ENCODE measurements at places on chromosomes 5 and 9.

- no peak for DNase-seq
Measured at GRCh38 chr5:113092683-113093082, 116.1 kb downstream of the DCP2 start.

- no peak for DNase-seq
Measured at GRCh38 chr9:108544866-108545265, 310.9 kb downstream of the ACTL7B start.

DNA sequence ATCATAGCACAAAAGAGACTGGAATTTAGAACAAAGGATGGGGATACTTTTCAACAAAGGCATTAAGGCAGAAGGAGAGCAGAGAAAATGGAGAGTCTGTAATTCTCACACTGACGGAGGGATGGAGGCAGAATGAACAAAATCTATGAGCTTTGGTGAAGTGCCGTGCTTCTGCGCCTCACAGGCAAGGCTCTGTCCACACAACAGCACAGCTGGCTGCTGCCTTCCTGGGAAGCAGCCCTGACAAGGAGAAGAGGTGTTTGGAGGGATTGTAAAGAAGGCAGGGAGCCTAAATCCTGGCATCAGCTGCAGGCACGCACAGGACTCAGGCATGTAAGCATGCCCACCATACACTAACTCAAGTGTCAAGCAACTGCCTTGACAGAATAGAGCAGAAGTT, 485.2 kb upstream of the KIF2A start:
- no peak for DNase-seq

DNA sequence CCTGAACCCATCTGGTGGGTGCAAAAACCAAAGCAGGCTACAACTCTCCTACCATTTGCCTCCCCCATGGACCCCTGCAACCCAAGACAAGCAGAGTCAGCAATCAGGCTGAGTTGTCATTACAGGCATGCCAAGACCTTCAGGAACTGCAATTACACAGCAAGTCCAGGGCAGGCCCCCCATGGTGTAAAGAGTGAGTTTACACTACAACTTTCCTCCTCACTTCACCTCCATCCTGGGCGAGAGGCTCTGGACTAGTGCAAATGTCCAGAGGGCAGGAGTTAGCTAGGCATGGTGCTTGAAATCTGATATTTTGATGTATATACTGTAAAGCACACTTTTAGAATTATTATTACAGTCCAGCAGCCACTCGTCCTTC, 7.0 kb upstream of the P4HA2 start:
- DNase-seq = no peak

GRCh38 chr5:431001-431710, 11.8 kb upstream of the EXOC3 start:
- DNase-seq = no peak

- no peak for DNase-seq
Measured at GRCh38 chr5:170693701-170694100, 89.8 kb upstream of the GABRP start.

- no peak for DNase-seq
Measured at GRCh38 chr5:90741022-90741564, 182.5 kb downstream of the ADGRV1 start.

DNA sequence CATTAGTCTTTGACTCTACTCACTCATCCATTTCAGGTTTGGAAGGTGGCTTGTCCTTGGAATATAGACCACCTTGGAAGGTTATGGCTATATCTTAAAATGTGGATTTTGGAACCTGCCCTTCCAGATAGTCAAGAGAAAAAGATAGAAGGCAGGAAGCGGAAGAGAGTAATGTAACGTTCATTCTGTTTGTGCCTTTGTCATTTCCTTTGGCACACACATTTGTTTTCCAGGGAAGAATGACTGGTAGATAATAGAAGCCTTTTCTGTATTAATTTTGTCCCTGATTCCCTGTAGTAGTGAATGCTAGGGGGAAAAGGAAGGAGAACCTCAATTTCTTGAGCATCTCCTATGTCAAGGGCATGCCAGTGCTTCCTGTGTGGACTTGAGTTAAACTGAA, 54.7 kb downstream of the PPIC start:
- DNase-seq = no peak

DNA sequence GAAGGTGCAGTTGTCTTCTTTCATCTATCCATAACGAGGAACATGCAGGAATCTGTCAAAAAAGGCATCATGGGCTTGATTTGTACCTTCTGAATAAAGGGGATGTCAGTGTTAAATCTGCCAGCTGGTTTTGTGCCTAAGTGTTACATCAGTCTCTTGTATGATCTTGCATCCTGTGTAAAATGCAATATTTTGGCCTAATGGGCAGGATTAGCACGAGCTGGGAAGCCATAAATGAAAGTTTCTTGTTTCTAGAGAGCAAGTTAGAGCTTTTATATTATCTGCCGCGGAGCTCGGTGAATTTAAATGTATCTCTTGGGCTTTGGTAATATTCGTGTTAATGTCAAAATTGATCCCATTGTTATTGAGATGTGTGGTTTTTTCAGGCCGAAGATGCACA, 526.1 kb upstream of the WWC1 start:
- no peak for DNase-seq

GRCh38 chr5:76818844-76819831, at the start of gene F2RL1:
Gene F2RL1 (plus strand): TSS chr5:76819030. CDS start chr5:76819183, 153 bp downstream.
- no peak for DNase-seq

DNA sequence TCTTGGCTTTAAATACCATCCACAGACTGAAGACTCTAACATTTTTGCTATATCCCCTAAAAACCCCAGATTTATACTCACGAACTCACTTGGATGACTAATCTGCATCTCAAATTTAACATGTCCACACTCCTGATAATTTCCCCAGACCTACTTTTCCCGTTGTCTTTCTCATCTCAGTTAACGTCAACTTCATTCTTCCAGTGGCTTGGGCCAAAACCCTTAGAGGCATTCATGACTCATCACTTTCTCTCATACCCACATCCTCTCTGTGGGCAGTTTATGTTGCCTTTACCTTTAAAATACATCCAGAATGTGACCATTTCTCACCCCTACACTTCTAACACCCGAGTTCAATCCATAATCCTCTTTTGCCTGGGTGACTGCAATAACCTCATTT, 96.7 kb downstream of the EDIL3 start:
- no peak for DNase-seq

GRCh38 chr9:93260263-93261066, 76.5 kb downstream of the WNK2 start:
- DNase-seq = no peak

GRCh38 chr5:173783371-173783770, 104.8 kb upstream of the CPEB4 start:
- no peak for DNase-seq

- DNase-seq = no peak
Measured at GRCh38 chr9:18969128-18969527, 63.9 kb downstream of the SAXO1 start.

DNA sequence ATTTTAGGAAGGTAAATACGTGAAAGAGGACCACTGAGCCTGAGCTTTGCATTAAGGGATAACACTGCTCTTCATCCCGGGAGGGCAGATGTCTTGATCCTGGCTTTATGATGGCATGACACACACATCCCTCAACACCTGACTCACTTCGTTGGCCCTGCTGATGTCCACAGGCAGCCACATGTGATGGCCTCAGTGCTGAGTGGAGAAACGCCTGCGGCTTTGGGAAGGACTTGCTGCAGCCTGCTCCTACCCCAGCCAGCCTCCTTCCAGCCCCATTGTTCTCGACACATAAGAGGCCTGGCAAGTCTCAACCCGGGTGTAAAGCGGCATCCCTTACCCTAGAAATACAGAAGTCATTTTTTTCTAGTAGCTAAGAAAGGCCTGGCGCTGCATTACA, 169.0 kb downstream of the SYK start:
- no peak for DNase-seq

DNA sequence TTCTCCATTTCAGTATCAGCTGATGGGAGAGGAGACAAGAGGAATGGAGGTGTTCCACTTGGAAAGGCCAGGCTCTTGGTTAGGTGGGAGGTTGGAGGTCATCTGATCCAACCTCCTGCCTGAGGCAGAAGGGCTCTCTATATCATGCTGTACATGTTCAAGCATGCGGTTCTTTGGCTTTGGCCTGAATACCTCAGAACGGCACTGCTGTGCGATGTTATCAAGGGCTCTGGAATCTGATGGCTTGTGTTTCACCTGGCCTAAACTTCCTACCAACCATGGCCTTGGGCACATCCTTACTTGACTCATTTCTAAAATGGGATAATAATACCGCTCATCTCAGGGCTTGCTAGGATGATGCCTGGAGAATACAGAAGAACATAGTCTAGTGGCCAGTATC, 90.1 kb upstream of the FAM169A start:
- no peak for DNase-seq

GRCh38 chr9:96460470-96460869, 10.5 kb downstream of the HABP4 start:
- no peak for DNase-seq

- DNase-seq = no peak
Measured at GRCh38 chr5:38598296-38598993, 42.0 kb upstream of the LIFR start.

- no peak for DNase-seq
Measured at GRCh38 chr5:132471944-132472343, 18.6 kb downstream of the IRF1 start.

- peak; percentile 29 for DNase-seq
Measured at GRCh38 chr5:175746851-175747250, 89.0 kb downstream of the HRH2 start.

DNA sequence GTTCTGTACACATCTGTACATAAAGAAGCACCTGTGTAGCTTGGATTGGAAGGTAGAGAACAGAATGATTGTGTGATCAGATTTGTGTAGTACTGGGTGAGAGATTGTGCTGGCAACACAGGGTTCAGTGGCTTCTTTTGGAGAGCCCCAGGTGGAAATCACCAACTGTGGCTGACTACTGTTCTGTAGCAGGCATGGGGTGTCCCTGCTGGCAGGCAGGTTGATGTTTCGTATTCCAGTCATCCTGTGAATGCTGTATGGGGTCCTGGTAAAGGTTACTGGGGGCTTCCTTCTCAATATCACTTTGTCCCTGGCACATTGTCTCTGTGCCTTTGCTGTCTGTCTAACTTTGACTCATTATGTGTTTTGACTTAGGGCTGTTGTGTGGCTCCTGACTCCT, 5.3 kb downstream of the ASPN start:
- DNase-seq = no peak

- DNase-seq = no peak
Measured at GRCh38 chr9:121612511-121612998, 38.9 kb upstream of the DAB2IP start.

DNA sequence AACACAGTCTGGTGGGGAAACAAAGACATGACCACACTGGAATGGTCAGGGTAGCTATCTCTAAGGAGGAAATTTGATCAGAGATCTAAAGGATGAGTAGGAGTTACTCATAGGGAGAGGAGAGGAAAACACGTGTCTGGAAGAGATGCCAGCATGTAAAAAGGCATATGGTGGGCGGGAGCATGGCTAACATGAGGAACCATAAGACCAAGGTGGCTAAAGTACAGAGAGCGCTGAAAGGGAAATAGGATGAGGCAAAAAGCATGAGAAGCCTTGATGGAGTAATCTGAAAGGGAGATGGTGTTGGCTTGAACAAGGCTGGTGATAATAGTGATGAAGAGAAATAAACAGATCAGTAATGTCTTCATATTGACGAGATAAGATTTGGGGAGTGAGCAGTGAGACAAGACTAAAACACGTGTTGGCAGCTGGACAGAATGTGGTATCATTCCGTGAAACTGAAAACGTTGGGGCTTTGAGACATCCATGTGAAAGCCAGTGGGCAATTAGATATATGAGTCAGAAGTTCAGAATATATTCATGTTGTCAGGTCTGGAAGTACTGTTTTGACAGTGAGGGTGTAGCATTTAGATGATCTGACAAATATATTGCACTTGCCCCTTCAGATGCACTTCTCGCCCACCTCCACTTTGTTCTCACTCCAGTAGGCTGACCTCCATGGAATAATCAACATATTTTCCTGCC, 209.1 kb upstream of the KCNN2 start:
- DNase-seq = no peak

DNA sequence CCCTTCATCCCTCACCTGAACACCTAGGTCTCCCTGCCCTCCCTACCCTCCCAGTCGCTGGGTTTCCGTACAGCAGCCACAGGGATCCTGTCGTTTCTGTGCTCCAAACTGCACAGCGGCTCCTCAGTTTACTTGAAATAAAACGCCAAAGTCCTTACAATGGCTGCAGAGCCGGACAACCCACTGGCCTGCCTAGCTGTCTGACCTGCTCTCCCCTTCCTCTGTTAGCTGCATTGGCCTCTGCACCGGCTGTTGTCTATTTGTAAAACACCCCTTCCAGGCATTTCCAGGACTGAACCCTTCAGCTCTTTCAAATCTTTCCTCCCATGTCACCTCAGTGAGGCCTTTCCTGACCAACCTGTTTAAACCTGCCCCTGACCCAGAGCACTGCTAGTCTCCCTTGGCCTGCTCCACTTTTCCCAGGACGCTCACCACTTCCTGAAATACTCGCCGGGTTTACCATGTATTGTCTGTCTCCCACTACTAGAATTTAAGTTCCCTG, 9.1 kb upstream of the MGAT1 start:
- DNase-seq = no peak

DNA sequence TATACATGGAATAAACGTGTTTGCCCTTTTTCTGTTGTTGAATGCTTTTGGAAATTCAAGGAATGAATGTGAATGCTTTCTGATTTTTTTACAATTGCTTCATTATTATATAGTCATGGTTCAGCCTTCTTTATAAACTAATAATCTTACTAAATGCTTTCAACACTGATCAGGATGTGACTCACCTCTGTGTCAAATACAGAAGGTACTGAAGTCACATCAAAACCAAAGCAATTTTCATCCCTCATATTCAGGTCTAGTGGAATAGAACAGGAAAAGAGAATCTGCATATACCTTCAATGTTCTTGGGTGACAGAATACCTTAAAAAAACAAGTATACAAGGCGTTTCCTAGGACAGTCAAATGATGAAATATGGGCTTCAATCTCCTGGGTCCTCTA, 170.7 kb downstream of the PDE4D start:
- no peak for DNase-seq
